ENCODE measurements at places on chromosomes 2 and 18.

DNA sequence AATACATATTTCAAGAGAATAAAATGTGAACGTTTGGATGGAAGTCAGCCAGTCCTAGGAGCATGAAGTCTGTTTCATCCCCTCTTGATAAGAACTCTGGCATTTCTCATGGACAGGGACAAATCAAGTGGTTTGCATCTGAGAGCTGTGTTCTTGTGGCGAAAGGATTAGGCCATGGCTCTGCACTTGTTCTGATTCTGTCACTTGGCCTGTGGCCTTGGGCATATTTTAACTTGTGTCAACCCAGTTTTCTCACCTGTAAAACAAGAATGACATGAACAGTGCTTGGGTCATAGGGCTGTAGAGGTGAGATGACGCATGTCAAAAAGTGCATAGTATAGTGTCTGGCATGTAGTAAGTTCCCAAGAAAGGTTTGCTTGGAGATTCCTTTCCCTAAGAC lies 125.8 kb downstream of the MGAT5 start:
- DNase-seq = no peak

- no peak for DNase-seq
These were observed 62.4 kb upstream of the EFEMP1 start for GRCh38 chr2:55986001-55986400.

GRCh38 chr18:70290482-70291294 lies 1.8 kb downstream of the SOCS6 start:
- DNase-seq = no peak

DNA sequence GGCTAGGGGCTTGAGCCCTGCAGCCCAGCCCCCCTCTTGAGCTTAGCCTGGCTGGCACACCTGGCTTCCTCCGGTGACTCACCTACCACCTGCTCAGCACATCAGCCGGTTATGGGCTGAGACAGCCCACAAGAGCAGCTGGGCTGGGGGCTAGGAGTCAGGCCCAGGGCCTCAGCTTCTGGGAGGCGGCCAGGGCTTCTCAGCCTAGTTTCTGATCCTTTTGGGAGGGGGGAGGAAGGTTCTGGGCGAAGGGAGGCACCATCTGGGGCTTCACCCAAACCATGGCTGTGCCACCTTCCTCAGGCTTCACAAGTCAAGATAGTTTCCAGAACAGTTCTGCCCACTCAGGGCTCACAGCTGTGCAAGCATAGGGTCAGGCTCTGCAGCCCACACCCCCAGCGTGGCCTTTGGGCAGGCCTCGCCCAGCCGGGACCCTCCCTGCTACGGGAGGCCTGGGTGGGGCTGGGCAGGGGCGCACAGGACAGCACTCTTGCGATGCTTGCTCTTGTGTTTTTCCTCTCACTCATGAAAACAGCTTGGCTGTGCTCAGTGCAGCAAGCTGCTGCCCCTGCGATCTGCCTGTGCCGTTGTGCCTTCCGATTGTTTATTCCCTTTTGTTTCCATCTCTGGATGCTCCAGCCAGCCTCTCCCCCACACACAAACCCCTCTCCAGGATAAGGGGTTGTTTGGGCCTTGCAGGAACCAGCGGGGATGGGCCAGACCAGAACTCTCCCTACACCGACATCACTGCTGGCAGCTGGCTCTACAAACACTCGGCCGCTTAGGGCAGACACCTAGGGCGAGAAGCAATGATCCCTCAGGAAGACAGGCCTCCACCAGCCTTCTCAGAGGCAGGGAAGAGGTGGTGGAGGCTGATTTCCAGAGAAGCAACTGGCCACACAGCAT lies 26.1 kb upstream of the SEMA4C start:
- no peak for DNase-seq

- no peak for DNase-seq
These were observed 61.4 kb downstream of the QPCT start for GRCh38 chr2:37405781-37406180.

GRCh38 chr18:36415625-36416024 lies 118.1 kb downstream of the FHOD3 start:
- no peak for DNase-seq

- no peak for DNase-seq
These were observed 70.2 kb downstream of the LRRC30 start for GRCh38 chr18:7301094-7301493.

DNA sequence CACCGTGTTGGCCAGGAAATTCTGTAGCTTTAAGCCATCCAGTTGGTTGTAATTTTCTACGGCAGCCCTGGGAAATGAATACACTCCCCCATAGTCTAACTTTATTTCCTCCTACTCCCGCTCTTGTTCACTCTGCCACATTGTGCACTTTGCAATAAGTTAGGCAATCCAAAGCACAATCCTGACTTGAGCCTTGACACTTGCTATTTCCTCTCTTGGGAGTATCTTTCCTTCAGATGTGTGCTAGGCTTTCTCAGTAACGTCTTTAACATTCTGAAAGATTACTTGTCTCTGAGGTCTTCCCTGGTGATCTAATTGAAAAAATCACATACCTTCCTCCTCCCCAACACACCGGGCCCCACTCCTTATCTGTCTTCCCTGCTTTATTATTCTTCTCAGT lies 65.9 kb upstream of the RAB27B start:
- no peak for DNase-seq

DNA sequence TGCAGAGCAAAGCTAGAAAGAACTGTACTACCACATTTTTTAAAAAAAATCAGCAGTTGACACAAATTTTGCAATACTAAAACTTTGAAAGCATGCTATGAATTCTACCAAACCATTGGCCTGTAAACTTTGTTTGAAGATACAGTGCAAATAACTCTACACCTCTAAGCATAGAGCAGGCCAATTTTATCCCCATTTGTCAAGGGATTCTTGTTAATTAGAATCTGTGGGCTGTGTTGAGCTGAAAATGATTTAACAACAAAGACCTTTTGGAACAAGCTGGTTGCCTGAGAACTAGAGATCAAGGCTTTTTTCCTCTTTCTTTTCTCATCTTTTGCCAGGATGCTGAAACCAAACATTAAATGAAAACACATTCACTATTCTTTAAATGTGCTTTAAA lies 886.0 kb upstream of the CDH2 start:
- DNase-seq = no peak

- no peak for DNase-seq
These were observed 28.9 kb downstream of the TFPI start for GRCh38 chr2:187525163-187525900.

DNA sequence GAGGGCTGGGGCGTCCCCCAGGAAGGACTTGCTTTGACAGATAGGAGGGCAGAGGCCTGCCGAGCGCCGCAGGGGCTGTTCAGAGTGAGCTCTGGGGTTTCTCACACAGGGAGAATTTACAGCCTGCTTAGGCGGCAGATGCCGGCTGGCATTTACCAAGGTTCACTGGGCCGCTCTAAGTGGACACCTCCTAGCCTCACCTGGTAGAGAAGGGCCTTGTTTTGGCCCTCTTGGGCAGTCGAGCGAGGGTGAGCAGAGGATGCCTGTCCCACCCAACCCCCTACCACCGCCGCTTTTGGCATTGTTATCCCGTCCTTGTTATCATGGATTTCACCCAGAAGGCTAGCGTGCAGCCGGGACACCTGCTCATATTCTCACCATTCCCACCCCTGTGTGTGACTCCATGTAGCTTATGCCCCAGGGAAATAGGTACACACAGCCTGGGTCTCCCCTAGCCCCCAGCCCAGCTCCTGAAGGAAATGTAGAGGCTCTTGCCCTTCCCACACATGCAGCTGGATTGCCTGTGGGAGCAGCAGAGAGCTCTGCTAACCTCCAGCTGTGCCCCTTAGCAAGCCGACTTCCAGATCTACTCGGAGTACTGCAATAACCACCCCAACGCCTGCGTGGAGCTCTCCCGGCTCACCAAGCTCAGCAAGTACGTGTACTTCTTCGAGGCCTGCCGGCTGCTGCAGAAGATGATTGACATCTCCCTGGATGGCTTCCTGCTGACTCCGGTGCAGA lies 52.4 kb downstream of the FAM168B start:
- no peak for DNase-seq

GRCh38 chr2:48065096-48065495 lies 158.8 kb upstream of the FBXO11 start:
- no peak for DNase-seq

- no peak for DNase-seq
These were observed 195.1 kb downstream of the TXNL1 start for GRCh38 chr18:56443166-56443907.

DNA sequence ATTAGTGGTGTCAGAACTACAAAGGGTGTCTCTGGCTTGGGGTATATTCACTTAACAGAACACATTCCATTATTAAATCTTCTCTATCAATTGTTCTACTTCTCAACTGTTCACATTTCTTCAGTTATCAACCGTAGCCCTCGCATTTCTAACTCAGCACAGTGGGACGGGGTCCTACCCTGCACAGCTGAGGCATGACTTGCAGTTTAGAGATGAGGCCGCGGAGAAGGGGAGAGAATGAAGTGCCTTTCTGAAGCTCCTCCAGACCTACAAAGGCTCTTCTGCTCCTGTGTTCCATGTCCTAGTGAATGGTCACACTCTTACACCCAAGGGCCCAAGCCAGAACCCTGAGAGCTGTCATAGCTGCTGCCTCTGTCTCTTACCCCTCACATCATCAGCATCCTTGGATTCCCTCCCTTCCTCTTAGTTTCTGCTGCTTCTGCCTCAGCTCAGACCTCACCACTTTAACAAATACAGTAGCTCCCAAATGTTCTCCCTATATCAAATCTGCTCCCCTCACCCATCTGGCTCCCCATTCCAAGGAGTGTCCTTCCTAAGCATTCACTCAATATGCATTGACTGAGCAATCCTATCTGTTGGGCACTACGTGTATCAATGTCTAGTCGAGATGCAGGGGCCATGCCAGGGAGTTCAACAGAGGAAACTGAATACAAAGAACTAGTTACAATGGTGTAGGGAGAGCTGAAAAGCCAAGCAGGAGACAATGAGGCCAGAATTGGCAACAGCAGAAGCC lies 34.3 kb upstream of the MRPL19 start:
- DNase-seq = no peak

DNA sequence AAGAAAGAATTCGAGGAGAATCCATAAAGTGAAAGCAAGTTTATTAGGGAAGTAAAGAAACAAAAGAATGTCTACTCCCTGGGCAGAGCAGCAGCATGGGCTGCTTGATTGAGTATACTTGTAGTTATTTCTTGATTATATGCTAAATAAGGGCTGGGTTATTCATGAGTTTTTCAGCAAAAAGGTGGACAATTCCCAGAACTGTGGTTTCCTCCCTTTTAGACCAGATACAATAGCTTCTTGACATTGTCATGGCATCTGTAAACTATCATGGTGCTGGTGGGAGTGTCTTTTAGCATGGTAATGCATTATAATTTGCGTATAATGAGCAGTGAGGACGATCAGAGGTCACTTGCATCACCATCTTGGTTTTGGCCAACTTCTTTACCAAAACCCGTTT lies 25.6 kb upstream of the TBC1D8 start:
- no peak for DNase-seq

DNA sequence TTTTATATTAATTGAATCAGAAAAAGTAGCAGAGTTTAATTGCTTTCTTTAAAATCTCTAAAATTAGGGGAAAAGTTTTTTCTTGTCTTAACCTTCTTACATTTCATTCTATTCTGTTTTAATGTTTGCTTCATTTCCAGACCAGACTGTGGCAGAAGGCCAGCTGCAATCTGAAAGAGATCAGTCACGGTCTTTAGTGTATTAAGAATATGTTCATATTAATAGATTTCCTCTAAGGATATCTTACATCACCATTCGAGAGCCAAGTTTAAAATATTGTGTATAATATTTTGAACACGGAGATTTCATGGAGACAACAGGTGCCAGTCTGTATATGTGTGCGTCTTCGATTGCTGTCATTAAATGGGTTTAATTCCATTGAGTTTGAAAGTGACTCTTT lies 230.9 kb upstream of the ZSWIM2 start:
- no peak for DNase-seq

DNA sequence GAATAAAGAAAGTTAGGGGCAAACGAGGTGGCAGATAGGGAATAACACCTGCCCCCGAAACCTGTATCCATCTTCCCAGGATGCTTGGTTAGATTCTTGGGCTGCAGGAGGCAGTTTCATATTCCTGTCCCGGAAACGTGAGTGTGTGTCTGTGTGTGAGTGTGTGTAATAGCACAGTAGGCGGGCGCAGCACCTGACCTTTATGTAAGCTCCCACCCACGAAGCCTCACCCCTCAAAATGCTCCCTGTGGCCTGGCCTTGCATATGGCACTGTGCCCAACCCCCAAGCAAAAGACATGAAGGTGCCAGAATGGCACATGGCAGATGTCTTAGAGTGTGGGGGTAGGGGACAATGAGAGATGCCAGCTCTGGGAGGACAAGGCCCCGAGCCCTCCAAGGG lies 48.9 kb downstream of the EFR3B start:
- DNase-seq = no peak

DNA sequence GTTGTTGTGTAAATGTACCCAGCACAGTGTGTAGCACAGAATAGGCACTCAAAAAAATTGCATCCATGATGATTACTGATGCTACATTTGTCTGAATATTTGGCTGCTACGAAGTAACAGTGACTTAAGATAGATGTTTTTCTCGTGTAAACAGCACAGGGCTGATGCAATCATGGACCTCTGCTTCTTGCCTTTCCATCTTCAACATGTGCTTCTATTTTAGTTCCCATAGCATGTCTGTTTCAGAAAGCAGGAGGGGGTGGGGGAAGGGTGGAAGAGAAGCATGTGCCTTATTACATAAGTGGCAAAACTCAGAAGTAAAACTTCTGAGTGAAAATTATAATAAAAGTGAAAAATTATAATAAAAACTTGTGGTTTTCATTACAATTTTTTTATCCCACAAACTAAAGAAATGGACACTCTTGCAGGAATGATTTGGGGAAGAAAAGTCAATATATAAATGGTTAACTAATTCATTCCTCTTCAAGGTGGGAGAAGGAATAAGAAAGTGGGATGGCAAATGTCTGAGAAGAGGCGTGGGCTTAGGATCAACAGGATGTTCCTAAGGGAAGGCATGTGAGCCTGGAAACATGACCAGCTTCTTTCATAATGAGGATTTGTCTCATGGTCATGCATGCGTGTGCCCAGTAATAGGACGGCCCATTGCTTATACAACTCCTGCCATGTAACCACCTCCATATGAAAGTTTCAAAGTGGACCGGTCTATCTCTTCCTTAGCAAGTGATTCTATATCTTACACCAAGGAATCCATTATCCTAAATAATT lies 27.2 kb downstream of the CCBE1 start:
- no peak for DNase-seq

DNA sequence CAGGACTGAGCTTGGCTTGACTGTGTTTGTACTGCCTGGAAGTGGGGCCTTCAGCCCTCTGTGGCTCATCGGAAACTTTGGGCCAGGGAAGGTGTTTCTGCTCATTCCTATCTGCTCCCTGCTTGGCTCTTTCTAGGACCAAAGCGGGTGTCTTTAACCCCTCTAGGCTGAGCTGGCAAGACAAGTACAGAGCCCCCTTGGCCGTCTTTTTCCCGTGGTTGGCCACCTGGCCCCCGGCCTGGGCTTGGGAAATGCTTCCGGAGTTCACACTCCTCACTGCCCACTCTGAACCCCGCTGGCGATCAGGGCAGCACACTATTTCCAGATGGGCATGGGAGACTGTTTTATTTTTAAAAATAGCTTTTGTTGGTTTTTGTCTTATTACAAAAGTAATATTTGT lies 243.0 kb downstream of the DYSF start:
- no peak for DNase-seq
